ENCODE measurements at places on chromosomes 7 and 10. TPM values are rescaled to one million over a fixed set of nuclear protein-coding genes. Genes with fewer than 3 reads are reported as not detected.

DNA sequence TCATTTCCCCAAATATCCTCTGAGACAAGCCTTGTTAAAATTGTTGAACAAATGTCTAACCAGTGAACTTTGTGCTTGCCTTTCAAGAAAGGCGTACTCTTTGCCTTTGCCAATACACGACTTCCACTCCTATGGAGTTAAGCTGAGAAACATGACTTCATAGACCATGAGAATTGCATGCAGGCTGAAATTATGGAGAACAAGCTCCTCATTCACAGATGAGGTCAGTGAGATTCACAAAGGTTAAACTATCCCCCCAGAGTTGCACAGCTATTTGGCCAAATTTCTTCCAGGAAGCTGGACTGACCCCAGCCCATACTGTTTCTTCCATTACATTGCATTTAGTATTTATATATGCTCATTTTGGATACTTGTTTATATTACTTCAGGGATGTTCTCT is 221.4 kb upstream of the SEMA3C start:
- DNase-seq, result no peak

DNA sequence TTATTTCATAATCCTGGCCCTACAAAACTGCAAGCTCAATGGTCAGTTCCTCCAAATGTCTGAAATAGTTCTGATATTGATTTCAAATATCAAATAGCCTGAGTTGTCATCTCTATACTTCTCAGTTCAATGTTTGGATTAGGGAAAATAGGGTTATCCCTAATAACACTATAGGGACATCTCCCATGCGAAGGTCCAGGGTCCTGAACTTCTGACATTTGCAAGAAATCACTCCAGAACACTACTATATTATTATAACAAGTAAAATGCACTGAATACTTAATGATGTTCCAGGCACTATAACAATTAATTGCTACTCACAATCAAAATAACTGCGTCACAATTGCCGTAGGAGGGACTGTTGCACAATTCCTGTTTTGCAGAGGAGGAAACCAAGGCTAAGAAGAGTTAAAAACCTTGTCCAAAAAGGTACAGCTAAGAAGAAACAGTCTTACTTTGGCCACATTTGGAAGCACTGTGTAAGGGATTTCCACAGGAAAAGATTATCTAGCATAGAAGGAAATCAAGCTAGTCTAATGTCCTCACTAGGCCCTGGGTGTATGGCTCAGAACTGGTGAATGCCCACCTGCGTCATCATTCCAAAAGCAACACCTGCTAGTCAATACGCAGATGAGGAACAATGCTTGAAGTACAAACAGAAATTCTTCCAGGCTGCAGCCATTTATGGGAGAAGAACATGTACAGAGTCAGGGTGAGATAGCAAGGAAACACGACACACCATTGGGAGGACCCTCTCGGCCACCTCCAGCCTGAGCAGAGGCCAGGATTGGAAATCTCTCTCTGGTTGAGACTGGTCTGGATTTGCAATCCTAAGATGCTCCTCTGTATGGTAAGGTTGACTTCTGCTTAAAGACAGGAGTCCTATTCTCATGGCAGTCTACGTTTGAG is 48.3 kb downstream of the ABLIM1 start:
- DNase-seq, result no peak

GRCh38 chr10:124289851-124290795 is 128.6 kb downstream of the OAT start:
- no peak for DNase-seq

DNA sequence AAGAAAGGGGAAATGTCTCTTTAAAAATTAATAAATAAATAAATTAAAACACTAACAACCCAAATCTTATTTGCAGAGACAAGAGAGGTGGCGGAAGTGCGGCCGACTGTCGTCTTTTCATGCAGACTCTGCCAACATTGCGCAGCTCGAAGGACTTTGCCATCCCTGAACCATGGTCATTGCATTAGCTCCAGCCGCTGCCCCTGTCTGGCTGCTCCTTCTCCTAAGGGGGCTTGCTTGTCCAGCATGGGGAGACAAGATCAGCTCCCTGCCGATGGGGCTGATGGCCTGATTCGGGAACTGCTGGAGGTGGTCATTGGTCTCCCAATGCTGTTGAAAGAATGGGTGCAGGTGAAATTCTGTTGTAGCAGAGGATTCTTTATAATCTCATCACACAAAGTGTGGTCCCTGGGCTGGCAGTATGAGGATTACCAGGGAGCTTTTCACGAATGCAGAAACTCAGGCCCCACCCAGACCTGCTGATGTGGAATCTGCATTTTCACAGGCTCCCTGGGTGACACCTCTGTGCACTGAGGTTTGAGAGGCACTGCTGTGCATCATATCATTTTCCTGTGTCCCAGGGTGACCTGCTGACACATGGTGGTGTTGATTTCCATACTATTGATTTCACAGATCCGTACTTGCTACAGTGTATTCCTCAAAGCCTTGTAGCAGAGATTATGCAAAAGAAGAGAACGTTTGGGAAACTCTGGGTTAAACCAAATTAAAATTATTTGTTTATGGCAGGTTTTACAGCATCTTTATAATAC is 172.4 kb upstream of the ZMIZ1 start:
- no peak for DNase-seq

DNA sequence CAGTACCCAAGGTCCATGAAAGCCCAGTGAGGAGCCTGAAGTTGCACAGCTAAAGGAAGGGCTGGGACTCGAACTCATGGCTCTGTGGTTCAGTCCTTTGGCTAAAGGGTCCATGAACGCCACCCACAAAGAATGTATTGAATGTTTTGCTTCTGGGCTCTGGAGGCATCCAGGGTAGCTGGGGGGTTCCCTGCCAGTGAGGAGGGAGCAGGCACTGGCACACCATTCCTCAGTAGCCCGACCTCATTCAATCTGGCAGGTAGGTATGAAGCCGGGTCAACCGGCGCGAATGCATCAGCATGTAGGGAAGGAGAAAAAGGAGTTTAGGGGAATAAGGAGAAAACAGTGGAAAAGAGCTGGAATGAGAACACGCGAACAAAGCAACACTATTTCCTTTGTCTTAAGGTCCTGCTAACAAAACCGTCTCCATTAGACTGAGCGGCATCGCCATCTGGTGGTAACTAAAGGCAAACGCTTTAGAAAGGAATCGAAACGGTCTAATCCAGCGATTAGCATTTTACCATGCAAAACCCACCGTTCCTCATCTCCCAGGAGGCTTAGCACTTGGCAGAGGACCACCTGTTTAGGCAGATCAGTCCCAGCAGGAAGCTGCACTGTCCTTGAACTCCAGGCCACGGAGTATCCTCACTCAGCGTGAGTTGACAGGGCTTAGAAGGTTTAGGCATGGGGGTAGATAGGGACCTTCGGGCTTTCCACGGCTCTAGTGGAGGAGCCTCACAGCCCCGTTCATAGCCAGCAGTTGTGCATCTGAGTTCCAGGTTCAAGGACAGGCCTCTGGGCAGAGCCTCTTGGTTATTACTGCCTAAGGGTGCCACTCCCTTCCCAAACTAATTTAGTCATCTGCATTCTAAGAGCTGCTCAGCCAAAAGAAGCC is 122.8 kb downstream of the UBE2H start:
- peak; percentile 58 for DNase-seq

GRCh38 chr10:59688921-59689351 is 20.7 kb downstream of the SLC16A9 start:
- no peak for DNase-seq

SLC13A4 gene
- total RNA-seq, result 0.27 TPM

GPR158 gene
- 0.12 TPM for total RNA-seq

DCLRE1A gene
- 7.1 TPM for total RNA-seq

SPAM1 gene
- total RNA-seq, result not detected
